ENCODE measurements at places on chromosomes 2 and 18.

DNA sequence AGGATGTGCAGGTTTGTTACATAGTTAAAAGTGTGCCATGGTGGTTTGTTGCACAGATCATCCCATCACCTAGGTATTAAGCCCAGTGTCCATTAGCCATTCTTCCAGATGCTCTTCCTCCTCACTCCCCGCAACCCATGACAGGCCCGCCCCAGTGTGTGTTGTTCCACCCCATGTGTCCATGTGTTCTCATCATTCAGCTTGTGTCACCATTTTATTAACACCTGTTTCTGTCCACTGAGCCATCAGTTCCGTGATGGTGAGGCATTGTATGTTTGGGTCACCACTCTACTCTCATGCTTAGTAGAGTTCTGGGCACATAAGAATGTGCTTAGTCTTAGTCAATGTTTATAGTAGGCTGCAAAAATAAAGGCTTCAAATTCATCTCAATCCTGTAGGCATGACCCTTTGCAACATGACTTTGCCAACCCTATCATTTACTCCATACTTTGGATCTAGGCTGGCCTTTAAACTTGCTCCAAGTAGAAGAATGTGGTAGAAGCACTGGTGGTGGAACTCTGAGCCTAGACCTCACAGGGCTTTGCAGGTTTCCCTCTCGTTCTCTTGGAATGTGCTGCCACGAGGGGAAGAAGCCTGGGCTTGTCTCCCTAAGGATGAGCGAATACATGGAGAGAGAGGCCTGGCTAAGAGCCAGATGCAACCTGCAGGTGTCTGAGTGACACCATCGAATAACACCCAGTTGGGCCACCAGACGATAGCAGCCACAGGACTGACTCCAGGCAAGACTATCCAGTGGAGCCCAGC, 161.5 kb downstream of the NAPG start:
- no peak for DNase-seq

- DNase-seq, result no peak
These were observed 4.1 kb downstream of the MTCL1 start for GRCh38 chr18:8709248-8710059.

DNA sequence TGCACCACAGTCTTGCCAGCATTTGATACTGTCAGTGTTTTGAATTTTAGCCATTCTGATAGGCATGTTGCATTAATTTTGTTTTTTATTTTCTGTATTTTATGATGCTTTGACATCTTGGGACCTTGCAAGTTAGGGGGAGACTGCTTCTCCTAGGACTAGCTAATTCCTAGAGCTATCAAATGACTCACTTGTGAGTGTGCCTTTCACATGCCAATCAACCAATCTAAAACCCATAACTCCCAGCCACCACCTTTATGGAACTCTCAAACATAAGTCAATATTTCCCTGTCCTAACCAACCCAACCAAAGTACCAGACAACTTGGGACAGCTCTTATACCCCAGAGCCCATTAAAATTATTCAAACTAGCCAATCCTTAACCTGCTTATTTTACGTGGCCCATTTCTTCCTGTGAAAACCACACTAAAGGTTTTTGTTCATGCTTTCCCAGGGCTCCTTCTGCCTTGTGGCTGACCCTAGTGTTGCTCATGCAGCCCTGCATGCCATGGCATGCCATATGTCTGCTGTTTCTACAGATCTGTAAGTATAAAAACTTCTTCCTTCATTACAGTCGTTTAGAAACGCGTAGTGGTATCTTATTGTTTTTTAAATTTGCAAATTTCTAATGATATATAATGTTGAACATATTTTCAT, 230.1 kb downstream of the GPD2 start:
- DNase-seq, result no peak

- no peak for DNase-seq
These were observed 25.5 kb upstream of the SPTBN1 start for GRCh38 chr2:54430649-54431048.

DNA sequence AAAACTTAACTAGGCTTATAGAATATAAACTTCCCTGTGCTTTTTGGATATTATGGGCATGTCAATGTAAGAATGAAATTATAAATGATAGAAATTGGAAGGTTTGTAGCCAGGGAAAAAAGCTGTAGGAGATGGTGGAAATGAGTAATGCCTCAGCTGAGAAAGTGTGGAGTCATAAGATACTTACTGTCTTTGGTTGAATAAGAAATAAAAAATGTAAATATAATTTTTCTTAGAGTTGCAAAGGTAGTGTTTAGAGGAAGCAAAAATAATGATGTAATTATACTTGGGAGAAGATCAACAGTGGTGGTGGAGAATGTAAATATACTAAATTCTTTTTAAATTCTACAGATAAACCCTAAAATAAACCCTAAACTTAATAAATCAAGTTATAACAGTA, 26.2 kb upstream of the RND3 start:
- no peak for DNase-seq

GRCh38 chr2:163039266-163039665, 200.7 kb upstream of the KCNH7 start:
- DNase-seq, result no peak
